ENCODE measurements at places on chromosomes 12 and 14. TPM values are rescaled to one million over a fixed set of nuclear protein-coding genes. Genes with fewer than 3 reads are reported as not detected.

DNA sequence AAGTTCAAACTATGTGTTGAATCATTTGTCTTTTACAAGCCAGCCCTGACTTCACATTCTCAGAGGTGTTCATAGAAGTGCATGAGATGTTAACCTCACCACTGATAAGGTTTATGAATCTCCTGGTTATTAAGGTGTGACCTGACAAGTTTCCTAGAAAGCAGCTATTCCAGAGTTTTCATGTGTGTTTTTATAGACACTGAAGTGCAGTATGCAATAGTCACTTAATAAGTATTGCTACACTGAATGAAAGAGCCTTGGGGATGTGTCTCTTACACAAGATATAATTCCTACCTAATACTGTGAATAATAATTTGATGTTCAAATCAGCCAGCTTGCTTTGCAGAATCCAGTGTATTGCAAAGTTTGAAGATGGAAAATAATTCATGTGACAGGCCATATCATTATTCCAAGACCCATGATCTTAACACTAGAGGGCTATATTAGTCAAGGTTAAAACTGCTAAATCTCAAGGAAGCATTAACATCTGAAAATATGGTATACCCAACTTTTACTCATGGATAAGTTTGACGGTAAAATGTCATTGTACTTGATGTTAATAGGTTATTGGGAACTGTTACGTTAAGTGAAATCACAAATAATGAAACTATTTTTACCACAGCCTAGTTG is 13.0 kb downstream of the SLC25A3 start:
- DNase-seq = no peak

PYGL gene
- total RNA-seq = 30.5 TPM

LRFN5 gene
- 45.9 TPM for total RNA-seq

DNA sequence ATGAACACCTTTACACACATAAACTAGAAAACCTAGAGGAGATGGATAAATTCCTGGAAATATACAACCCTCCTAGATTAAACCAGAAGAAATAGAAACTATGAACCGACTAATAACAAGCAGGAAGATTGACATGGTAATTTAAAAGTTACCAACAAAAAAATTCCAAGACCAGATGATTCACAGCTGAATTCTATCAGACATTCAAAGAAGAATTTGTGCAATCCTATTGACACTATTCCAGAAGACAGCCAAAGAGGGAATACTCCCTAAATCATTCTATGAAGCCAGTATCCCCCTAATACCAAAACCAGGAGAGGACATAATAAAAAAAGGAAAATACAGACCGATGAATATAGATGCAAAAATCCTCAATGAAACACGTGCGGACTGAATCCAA is 102.6 kb upstream of the KRR1 start:
- DNase-seq = no peak

KRT75 gene
- not detected for total RNA-seq

GPR132 gene
- 1.7 TPM for total RNA-seq

DNA sequence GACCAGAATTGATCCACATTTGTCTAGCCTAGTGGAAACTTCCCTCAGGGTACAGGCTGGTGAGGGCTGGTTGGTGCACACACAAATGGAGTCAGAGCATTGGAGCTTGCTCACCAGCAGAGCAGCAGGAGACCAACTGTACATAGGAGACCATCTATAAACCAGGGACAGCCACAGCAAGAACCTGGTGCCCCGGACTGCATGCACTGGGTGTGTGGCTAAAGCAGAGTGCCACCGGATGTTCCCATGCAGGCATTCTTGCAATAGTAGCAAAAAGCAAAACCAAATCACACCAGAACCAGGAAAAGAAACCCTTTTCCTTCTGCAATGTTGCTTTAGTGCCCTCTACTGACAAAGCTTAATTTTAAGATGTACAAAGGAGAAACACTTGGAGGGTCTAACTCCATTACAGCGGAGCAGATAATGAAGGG is 136.4 kb downstream of the MDGA2 start:
- DNase-seq = no peak

- DNase-seq = no peak
These were observed 393 bp upstream of the DCAF5 start for GRCh38 chr14:69153152-69153872.

DNA sequence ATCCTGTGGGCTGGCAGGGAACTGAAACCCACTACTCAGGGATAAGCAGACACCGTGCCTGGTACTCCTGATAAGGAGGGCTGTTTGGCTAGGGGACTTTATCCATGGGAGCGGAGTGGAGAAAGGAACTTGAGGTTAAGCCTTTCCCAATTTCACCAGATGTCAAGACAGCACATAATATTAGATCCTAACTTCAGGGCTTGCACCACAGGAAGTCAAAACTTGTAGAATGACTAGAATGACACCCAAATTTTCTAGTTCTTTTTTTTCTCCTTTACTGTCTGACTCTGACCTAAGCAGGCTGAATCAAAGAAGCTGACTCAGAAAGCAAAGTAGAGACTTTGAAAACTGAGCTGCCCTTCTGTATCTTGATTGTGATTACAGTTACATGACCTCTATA is 7.1 kb upstream of the CGRRF1 start:
- DNase-seq = no peak
